ENCODE measurements at places on chromosomes 5 and 9.

DNA sequence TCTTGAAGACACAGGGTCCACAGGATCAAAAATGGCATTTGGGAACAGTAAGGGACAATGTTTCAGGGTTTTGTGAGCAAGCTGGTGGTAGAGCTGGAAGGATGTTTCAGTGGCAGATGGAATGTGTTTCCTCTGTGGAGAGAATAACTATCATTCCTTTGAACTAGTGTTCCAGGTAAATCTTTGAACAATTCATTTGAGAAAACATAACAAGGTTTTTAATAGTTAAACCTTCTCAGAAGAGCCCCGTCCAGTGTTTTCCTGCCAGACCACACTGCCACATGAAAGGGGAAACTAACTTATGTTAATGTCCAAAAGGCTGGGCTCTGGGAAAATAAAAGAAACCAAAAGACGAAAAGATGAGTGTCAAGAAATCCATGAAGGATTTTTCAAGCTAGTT is 207.0 kb upstream of the ZNF462 start:
- no peak for DNase-seq

DNA sequence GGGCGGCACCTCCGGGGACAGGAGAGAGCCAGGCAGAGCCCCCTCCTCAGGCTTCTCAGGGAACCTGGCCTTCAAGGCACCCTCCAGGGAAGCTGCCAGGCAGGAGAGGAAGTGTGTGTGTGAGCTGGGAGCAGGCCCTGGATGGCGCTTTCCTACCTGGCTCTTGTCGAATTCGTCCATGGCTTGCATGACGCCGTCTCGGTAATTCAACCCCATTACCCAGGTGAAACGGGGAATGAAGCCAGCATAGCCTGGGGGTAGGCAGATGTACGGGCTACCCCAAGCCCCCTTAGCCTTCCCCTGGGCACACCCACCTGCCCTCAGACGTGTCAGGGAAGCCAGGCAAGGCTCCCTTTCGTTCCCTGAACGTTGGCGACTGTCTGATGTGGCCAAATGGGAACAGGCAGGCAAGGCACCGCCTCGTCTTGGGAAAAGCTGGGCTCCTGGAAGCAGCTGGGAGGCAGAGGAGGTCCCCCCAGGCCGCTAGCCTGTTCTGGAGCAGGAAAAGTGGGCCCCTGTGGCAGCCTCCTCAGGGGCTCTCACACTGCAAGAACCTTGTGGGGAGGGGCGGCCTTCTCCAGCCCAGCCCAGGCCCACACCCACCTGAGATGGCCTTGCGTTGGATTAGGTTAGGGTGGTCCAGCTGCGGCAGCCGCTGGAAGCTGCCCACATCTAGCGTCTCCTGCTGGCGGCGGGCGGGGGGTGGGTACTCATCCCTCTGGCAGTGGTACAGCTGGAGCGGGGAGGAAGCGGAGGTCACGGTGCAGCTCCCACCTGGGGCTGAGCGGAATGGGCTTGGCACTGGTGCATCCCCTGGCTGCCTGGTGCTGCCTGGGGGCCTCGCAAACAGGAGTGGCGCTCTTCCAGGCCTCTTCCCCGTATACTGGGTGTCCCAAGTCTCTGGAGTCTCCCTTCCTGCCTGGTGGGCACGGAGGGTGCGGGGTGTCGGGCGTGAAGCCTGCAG is 3.7 kb downstream of the TUBB4B start:
- no peak for DNase-seq

- DNase-seq, result no peak
Measured at GRCh38 chr9:130532426-130533080, 46.8 kb upstream of the FUBP3 start.

GRCh38 chr9:25960178-25960577 is 281.9 kb upstream of the TUSC1 start:
- DNase-seq, result no peak

DNA sequence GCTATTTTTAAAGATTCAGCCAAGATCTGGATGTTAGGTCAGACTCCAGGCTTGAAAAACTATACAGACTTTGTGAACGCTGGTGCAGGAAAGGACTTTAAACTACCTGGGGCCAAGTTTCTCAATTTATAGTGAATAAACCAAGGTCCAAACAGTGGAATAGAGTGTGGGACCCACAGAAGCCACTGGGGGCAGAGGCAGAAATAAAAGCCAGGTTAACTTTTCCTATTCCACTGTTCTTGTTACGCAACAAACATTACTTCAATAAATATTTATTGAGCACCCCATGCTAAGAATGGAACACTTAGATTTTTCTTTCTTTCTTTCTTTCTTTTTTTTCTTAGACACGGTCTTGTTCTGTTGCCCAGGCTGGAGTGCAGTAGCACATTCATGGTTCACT is 11.0 kb upstream of the HAVCR1 start:
- DNase-seq, result no peak

DNA sequence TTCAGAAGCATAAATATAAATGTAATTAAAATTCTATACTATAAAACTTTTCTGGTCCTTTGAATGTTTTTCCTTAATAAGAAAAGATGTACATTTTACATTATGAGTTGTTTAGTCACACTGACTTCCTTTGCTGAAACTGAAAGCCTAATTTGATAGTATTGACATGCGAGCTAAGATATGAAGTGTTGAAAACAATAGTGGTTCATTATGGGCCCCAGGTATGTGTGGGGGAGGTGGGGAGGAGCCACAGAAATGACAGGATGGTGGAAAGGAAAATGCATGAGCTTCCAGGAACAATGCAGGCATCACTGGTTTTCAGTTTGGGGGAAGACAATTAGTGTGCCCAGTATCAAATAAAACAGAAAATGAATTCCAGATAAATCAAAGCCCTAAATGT is 35.4 kb upstream of the RLN1 start:
- DNase-seq, result peak; percentile 34

DNA sequence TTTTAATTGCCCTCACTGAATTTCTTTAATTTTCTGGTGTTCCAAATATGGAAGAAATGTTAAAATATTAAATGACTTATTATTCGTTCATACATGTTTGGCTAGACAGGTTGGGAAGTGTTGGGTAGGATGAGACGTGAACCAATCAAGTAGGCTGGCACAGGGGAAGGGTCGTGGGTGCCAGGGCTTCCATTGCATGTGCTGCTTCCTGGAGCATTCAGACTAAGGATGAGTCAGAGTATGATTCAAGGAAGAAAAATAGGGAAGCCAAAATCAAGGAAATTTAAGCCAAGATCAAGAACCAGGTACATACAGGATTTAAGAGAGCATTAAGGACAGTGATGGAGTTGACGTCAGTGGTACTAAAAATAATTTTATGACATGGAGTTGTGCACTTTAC is 2068.0 kb downstream of the MAT2B start:
- DNase-seq, result no peak

GRCh38 chr5:116583085-116583861 is 8.7 kb upstream of the SEMA6A start:
- no peak for DNase-seq

GRCh38 chr5:66708368-66708767 is 112.2 kb downstream of the MAST4 start:
- DNase-seq, result no peak

DNA sequence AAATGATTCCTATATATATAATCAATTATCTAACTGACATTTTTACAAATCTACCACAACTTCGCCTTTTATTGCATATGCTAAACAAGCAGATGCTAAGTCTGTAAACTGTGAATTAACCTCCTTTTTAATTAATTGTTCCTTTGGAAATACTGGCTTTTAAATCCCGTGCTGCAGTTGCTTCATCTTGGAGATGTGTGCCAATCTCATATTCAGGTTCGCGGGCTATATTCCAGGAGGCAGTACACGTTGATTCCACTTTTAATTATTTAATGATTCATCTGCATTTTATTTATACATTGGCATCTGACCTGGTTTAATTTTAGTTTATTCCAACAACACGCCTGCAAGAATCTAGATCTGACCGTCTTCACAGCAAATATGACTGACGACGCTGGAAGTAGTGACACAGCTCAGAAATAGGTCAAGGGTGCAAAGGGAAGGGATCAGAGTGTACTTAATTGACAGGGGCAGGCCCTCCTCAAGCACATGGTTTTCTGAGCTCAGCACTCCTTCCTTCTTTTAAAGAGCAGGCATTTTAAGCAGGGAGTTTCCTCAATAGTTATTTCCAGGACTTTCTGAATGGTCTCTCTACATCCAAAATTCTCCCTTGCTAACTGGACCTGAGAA is 125.2 kb downstream of the GLIS3 start:
- DNase-seq, result no peak

- DNase-seq, result no peak
Measured at GRCh38 chr5:8478326-8478725, 609.4 kb downstream of the MTRR start.

GRCh38 chr9:35711501-35712428 is 20.2 kb downstream of the TLN1 start:
- no peak for DNase-seq

GRCh38 chr5:111829701-111830100 is 72.7 kb upstream of the NREP start:
- no peak for DNase-seq

DNA sequence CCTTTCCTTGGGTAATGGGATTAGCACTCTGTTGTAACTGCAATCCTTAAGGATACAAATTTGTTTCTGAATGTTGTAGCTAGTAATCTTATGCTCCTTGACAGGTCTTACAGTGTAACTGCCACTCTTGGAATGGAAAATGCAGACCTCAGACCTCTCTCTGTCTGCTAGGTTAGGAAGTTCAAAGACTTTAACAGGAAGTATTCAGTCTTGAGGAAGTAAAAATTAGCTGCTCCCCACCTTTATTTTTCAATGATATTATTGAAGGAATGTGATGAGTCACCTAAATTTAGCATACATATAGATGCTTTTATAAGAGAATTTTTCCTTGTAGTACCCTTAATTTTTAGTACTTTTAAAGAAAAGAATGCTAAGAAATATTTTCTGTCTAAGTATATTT is 71.5 kb downstream of the PAM start:
- no peak for DNase-seq

DNA sequence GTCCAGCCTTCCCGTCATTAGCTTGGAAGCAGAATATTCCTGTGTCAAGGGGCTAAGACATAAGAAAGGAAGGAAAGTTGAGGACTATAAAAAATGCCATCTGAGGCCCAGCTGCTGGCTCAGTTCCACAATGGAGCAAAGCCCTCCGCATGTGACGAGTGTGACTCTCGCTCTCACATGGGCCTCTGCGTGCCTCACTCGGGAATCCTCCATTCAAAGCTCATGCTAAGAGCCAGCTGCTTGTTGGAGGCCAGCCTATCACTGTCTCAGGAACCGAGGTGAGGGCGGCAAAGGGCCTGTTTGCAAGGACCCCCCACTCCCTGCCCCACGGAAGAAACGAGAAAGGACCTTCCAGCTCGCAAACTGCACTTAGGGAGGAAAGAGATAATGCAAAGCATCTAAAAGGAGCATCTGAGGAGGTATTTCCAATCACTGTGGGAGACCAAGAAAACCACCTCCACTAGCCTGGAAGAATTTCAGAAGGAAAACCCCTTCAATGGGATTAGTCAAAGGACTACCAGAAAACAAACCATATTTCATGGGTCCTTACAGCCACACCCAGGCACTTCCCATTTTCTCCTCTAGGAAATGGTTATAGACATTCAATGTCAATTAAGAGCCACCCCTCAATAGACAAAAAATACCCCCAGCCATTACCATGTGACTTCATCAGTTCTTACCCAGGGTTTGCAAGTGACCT is 95.3 kb downstream of the PRRT1B start:
- DNase-seq, result no peak

DNA sequence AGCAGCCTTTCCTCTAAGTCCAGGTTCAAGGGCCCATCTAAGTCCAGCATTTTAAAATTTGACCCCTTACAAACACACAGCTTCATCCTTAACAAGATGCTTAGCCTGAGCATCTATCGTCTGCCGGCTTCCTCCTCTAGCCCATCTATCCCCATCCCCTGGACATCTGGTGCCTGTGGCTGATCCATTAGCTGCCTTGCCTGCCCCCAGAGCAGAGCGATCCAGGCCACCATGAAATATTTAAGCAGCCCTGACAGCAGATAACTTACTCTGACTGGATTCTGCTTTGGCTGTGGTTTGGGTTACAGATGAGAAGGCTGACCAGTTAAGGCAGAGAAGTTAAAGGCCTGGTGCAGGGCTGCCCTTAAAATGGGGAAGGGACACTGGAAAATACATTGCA is 30.9 kb upstream of the CPEB4 start:
- DNase-seq, result no peak

DNA sequence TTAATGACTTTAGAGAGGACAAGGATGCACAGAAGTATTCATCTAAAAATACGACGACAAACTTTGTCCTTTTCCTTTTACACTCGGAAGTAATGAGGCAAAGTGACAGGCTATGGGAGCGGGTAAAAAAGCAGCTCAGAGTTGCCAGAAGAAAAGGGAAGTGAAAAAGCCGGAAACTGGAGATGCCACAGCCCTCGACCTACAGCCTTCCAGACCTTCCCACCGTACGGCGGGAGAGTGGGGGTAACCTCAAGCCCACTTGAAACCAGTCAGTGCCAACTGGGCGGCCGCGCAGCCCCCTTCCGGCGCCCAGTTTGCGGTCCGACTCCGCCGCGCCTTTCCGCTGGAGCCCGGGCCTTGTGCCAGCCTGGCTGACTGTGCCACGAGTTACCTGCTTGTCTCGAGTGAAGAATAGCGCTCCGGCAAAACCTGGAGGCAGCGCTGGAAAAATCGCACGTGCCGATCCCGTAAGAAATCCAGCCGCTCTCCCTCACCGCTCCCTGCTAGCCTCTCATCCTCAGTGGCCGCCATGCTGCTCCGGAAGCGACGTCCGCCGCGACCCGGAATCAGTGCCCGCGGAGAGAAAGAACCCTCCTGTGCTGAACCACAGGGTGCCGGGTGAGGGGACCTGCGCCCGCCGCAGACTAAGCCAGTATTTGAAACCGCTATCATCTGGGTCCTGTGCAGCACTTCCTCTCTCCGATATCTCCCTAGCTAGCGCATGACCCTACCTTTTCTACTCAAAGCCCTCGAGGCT is at the start of gene PGGT1B:
PGGT1B (minus strand) TSS at position 557 of the 757 bp plus-strand sequence; CDS start at position 531, 26 bp downstream.
- peak; percentile 79 for DNase-seq

GRCh38 chr5:74950836-74951515 is 84.8 kb upstream of the FAM169A start:
- no peak for DNase-seq

- no peak for DNase-seq
Measured at GRCh38 chr9:114884787-114885452, 45.5 kb downstream of the TNFSF8 start.

- peak; percentile 66 for DNase-seq
Measured at GRCh38 chr5:179858241-179858585, 404 bp downstream of the MRNIP start.

DNA sequence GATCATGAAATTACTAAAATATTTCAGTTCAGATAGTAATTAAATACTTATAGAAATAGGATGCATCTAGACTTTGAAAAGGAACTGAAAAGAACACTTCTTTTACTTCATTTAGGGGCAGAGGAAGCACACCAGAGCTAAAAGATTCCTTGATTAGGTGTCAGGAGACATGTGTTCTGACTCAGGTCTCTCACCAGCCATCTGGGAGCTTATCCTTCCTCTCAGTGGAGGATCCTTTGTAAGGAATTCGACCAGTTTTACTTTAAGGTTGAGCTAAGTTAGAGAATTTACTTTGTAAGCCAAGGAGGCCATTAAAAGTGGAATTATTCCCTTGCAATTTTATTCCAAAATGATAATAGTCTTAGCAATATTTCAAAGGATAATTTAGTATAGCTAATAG is 16.7 kb downstream of the VCAN start:
- DNase-seq, result no peak
